ENCODE measurements at places on chromosomes 12 and 14.

DNA sequence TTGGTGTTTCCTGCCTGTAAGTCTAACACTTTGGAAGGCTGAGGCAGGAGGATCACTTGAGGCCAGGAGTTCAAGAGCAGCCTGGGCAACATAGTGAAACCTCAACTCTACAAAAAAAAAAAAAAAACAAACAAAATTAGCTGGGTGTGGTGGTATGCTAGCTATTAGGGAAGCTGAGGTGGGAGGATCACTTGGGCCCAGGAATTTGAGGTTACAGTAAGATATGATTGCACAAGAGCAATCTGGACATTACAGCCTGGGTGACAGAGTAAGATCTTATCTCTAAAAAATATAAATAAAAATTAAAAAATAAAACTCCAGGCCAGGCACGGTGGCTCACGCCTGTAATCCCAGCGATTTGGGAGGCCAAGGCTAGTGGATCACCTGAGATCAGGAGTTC is 39.8 kb upstream of the CMKLR1 start:
- no peak for DNase-seq

GRCh38 chr14:55426891-55427290 is 13.5 kb downstream of the TBPL2 start:
- DNase-seq: no peak

DNA sequence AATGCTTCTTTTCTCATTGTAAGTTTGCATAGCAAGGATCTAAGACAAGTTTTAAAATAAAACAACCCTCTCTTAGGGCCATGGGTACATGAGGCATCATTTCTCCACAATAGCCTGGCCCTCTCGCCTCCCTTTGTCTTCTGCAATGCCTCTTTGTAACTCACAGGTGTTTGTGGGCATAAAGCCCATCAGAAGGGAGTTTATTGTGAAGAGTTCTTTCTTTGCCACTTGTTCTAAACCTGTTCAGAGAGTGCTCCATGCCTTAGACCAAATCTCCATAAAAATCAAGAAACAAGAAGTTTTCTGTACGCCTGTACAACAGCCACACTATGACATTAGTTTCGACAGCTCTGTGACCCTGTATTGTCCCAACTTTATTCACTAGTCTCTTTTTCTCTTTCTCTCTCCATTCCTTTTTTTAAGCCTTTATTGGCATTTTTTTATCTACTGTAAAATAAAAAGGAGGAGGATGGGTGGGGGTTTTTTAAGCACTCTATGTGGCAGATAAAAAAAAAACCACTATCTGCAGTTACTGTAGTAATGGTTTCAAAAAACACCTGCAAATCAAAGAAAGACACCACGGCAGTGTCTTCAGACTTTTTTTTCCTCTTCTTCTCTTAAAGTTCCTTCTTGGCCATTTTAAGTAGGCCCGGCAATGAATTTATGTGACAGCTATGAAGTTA is 1.6 kb downstream of the C12orf42 start:
- DNase-seq: no peak

- DNase-seq: no peak
Observed at GRCh38 chr12:58529114-58529665, 391.1 kb downstream of the LRIG3 start.

- DNase-seq: no peak
Observed at GRCh38 chr14:95489214-95490137, 27.0 kb downstream of the SYNE3 start.

DNA sequence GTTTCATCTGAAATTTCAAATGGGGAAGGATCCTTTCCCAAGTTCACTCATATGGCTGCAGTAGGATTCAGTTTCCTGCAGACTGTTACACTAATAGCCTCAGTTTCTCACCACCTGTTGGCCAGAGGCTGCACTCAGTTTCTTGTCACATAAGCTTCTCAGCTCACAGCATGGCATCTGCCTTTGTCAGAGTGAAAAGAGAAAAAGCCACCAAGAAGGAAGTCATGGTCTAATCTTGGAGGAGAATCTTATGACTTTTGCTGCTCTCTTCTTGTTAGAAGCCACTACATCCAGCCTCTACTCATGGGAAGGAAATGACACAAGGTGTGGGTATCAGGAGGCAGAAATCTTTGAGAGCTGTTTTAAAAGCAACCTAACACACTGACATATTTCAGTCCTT is 39.4 kb upstream of the BTG1 start:
- DNase-seq: no peak

GRCh38 chr12:120892265-120892664 is 11.9 kb downstream of the SPPL3 start:
- DNase-seq: no peak
